ENCODE measurements at places on chromosomes 7 and 10.

GRCh38 chr10:307659-308058, 172.4 kb downstream of the ZMYND11 start:
- DNase-seq = no peak

- DNase-seq = no peak
Measured at GRCh38 chr7:21358648-21359047, 69.2 kb upstream of the SP4 start.

- no peak for DNase-seq
Measured at GRCh38 chr7:75637854-75638593, 100.7 kb downstream of the HIP1 start.

GRCh38 chr7:12926206-12926605, 238.8 kb downstream of the ARL4A start:
- no peak for DNase-seq

GRCh38 chr7:23207884-23208283, 26.0 kb downstream of the NUP42 start:
- no peak for DNase-seq

DNA sequence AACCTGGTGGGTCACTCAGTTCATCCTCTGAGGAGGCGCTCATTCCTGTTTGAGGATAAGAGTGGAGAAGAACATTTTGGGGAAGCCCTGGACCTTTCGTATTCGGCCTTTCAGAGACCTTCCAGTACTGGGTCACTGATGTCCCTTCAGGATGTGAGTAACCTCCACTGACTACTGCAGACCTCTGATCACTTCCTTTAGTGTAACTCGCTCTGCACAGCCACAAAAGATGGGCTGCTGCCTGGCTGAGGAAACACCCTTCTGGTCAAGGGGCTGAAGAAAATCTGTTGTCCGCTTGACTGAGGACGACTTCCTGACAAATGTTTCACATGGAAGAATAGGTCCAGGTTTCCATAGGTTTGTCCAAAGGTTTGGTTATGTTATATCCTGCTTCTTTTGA, 15.9 kb upstream of the TBXAS1 start:
- DNase-seq = no peak

GRCh38 chr10:122844146-122844545, 1.5 kb downstream of the CUZD1 start:
- DNase-seq = no peak

GRCh38 chr10:33947544-33947943, 613.1 kb upstream of the NRP1 start:
- no peak for DNase-seq

DNA sequence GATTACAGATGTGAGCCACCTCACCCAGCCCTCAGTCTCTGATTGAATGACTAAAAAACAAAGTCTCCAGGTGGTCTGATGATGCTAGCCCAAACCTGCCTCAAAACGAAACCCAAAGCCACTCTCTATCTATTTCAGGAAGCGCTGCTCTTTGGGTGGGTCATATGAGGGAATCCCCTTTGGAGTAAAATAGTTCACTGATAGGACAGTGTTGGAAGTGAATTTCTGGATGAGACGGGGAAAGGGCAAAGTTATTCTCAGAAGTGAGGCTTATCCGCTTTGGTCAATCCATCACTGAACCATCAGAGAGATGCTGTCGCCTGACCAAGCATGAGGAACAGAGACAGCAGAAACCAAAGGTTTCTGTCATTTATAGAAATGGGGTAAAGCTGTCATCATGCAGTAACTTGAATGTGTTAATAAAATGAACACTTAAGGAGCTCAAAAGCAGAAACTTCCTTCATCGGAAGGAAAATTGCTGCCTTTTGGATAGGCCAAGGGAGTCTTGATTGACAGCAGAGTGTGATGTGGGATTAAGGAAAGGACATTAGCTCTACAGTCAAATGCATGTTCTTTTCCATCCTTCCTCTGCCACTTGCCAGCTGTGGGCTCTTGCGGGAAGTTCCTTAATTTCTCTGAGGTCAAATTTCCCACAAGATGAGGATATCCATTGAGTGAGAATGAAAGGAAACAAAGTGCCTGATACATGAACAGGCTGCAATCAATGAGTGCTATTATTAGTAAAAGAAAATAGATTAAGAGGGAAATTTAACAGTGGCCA, 64.9 kb upstream of the C1QL3 start:
- DNase-seq = no peak

DNA sequence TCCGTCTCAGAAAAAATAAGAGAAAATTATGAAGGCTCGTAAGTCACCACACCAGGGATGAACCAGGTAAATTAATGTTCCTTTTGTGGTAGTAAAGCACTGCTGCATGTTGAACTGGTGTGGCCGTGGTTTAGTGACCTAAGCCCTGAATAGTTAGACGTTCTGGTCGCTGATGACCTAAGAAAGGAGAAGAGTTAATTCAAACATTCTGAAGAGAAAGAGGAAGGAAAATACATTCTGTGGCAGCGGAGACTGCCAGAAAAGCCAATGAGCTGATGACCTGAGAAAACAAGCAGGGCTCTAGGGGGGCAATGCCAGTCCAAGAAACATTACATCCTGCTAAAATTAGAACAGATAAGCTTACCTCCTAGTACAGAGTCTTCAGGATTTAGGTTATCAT, 17.5 kb downstream of the DNAJC9 start:
- DNase-seq = no peak

DNA sequence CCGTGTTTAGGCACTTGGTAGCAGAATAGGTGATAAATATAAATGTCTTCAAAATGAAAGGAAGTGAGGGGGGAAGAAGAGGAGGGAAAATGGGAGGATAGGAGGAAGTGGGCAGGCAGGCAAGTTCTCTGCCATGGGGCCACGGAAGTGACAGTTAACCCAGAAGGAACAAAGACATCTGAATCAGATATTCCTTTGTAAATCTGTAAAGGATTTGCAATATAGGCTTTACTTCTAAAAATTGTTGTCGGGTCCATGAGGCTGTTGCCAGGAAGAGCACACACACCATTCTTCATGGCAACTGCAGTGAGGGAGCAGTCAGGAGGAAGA, 23.7 kb upstream of the RASSF4 start:
- DNase-seq = no peak

DNA sequence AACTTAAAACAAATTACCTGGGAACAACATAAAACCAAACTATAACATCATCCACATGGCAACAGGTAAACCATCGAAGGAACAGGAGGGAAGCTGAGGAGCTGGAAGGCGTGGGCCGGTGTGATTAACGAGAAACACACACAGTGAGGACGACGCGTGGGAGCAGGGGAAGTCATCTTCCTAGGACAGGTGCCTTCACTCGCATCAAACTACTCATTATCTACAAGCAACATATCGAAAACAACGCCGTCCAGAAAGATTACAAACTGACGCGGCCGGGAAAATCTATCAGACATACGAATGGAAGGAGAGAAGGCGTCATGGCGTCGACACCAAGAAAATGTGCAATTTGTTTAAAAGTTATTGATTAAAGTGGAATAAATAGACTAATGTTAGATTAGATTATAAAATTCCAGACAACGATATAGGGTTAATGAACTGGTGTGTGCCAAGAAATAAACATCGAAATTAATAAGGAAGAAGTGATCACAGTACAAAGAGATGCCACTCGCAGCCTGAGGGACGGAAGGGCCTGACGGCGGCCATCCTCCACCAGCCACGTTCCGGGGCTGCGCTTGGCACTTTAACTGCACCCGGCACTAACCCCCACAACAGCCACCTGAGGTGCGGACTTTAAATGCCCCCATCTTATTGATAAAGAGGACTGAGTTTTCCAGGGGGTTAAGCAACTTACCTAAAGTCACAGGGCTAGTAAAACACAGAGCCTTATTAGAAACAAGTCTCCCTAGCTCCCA, 581.7 kb downstream of the DNAJB6 start:
- DNase-seq = no peak

DNA sequence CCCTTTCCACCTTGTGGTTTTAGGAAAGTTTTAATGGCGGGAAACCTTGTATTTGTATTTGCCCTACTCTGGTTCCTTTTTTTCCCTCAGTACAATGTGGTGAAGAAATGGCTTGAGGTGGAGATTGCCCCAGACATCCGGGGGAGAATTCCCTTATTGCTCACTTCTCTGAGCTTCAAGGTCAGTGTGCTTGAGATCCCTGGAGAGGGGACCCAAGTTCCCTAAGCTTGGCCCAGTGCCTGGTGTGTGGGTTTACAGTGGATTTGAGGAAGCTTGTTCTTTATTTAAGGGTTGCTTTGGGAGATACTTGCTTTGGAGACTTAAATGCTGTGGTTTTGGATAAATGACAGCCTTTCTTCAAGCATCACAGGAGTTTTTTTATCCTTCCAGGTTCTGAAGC, 18.3 kb downstream of the CALHM2 start:
- no peak for DNase-seq

DNA sequence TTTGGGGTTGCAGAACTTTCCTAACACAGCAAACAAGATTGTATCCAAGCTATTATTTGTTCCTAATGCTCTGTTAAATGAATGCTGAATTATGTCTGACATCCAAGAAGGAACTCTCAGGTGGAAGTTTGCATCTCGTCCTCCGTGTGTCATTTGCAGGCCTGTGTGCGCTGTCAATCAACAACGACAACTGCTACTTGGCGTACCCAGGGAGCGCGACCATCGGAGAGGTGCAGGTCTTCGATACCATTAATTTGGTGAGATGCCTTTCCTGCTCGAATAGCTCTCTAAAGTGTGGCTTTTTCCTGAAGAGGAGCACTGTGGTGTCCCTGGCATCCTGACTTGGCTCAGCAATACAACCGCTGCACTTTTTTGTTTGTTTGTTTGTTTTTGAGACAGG, 26.9 kb downstream of the WIPI2 start:
- no peak for DNase-seq

DNA sequence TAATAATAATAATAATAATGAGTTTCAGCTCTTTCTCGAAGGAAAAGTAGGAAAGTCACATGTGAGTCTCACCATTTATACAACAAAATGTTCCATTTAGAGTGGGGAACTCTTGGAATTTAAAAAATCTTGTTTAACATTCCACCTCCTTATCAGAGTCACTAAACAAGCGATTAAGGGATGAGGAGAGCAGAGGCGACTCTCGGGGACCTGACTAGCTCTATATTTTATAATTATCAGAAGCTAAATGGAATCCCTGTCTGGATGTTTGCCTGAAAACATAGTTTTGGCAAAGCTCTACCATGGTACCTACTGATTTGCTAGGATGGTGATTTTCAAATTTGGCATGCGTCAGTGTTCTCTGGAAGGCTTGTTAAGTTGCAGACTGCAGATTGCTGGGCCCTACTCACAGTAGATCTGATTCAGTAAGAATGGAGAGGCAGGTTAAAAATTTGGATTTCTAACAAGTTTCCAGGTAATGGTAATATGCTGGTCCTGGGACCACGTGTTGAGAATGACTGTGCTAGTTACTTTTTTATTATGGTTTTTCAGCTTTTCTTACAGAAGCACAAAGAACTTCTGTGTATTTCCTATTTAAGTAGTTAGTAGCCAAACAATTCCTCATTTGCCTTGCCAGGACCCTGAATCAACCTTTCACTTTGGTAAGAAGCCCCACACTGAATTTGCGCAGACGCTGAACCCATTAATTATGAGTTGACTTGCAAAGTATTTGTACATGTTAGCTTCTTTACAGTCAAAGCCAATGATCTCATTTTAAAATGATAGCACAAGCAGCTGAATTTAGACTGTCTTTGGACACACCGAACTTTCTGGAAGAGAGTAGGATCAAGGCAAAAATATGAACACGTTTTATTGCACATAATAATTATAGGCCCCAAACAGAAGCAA, 39.5 kb downstream of the CPED1 start:
- no peak for DNase-seq

DNA sequence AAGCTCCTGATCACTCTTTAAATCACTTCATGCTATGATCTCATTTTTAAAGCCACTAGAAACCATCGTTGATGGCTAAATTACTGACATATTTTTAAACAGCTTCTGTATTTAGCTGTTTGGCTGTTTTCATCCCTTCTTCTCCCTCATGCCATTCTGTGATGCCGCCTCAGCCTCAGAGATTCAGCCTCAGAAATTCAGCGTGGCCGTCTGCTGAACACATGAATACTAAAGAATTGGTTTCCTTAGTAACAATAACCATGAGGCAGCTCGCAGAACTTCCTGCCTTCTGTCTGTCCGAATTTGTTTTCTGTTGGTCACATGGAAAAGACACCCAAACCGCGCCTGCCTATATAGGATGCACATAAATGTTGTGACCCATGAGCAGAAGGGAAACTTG, 31.0 kb upstream of the FZD1 start:
- DNase-seq = no peak

DNA sequence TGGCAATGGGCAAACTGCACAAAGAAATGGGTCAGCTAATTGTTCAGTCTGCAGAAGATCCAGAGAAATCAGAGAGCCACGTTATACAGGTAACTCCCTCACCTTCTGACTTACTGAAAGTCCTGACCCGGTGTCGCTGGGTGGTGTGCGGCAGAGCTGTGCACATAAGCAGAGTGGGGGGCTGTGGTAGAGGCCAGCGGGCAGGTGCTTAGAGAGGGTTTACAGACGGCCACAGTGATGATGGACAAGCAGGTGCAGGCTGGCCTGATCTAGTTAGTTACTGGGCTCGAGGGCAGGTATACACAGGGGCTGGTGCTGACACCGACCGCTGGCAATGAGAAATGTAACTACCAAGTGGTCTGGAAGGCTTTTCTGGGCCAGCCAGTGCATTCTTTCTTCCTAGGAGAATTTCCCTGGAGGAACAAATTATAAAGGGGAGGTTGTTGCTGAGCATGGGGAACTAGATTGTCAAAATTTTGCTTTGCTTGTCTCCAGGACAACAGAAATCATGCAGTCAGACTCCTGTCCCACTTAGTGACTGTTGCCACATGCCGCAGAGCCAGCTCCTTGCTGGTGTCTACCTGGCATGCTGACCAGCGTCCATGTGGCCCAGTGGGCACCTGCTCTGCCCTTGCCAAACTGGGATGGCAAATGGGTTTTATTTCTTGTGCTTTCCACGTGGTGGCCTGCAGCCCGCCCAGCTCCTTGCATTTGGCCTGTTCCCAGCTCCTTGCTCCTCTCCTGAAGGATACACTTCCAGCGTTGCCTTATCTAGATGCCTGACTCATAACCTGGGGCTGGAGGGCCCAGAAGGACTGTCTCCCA, 28.8 kb downstream of the DENND10 start:
- no peak for DNase-seq

DNA sequence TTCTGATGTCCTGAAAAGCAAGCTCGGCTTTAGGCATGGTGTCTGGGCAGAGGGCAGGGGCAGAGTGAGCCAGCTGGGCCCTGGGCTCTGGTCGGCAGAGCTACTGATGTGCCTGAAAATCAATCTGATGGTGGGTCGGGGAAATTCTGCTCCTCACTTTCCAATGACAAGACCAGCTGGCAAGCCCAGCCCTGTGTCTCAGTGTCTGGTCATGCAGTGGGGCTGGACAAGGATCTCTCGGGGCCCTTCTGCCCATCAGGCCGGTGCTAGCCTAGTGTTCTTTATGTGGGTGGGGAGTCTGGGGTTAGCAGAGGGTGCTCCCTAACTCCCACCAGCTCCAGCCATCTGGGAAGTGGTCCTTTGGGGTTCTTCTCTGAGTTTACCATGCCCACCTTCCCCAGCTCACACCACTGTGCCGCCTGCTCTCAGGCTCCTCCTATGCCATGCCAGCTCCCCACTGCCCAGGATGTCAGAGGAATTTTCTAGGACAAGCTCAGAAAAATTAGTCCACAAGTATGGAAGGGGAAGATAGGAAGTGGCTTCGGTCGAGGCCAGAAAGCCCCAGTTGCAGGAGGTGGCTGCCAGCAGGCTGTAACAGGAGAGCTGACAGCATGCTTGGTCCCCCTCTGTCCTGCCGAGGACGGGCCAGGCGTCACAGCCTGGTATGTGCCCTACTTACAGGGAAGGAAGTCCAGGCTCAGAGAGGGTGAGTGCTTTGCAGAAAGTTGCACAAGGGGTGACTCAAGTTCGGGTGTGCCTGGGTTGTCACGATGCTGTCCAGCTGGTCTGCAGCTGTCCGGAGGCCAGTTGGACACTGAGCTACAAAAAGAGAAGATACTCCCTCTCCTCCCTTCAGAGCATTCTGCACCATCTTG, 135.2 kb downstream of the ADCY1 start:
- DNase-seq = no peak

Measured in NCI-H510A (cell line).